ENCODE measurements at places on chromosomes 7 and 10. TPM values are rescaled to one million over a fixed set of nuclear protein-coding genes. Genes with fewer than 3 reads are reported as not detected.

ACADSB gene
- 8.7 TPM for total RNA-seq

GRID2IP gene
- total RNA-seq = 1.4 TPM

VWDE gene
- 21.3 TPM for total RNA-seq

SORBS1 gene
- total RNA-seq = 2.8 TPM

PMPCB gene
- 34.4 TPM for total RNA-seq

OR2A1 gene
- not detected for total RNA-seq

ZNF804B gene
- total RNA-seq = not detected

PDE1C gene
- total RNA-seq = 34.0 TPM

MACROH2A2 gene
- total RNA-seq = 26.9 TPM
